ENCODE measurements at places on chromosomes 1 and 21.

DNA sequence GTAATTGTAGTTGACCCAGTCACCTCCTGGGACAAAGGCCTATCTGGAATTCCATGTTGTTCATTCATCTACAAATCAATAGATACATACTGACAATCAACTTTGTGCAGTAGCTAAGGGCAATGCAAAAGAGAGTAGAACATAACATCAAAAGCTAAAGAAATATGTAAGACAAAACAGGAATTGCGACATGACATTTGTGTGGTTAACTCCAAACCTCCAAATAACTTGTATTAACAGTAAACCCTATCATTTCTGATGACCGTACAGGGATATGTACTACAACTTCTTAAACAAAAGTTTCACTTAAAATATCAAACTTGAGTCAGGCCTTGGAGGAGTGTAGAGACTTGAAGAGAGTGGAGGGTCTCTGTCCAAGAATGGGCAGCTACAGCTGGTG, 317.6 kb downstream of the SPATA17 start:
- DNase-seq, result no peak

DNA sequence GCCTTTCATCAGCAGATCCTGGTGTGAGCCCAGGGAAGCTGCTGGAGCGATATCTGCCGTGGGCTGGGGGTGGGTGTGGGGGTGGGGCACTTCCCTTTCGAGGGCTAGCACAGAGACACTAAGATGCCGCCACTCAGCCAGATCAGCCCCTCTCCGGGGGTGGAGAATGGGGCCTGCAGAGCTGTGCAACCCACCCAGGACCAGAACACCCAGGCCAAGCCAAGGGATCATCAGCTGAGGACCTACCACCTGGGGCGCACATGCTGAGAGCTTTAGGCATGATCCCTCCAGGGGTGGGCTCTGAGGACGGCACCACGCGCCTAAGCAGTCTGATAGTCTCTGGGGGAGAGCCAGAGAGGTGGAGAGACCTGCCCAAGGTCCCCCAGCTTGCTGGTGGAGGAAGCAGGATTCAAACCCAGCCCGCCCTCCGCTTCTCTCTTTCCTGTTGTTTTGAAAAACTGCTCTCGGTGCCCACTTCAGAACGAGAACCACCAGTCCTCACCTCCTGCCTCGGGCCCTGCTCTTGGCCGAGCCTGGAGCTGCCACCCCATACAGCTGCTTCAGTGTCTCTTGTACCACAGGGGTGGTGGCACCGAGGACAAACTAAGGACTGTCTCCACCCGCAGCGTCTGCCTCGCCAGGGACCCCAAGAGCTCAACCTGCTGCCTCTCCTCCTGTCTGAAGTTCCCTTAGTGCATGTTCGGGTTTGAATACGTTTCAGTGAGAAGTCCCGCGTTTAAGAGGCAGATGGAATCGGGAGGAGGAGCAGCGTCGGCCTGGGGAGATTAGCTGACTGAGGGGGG, 39.7 kb upstream of the RUNX3 start:
- no peak for DNase-seq

DNA sequence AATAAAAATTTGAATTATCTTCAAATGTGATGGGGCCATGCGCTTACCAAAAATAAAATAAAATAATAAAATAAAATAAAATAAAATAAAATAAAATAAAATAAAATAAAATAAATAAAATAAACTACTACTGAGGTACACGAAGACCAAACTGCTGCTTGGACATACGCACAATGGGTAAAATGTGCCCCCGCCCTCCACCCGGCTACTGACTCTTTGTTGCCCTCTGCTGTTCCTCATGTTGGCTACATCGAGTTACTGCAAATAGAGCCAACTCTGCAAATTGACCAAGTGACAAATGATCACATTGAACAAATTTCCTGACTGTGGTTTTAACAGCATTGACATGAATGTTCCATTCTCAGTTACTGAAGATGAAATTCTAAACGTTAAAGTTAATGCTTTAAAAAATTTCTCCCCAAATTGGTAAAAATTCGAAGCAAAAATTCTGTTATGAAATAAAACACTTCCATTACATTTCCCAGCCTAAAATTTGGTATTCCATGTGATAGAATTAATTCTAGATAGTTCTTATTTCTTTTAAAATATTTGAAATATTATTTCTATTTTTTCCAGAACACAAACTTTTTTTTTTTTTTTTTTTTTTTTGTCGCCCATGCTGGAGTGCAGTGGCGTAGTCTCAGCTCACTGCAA, 18.8 kb upstream of the MAP1LC3C start:
- no peak for DNase-seq

DNA sequence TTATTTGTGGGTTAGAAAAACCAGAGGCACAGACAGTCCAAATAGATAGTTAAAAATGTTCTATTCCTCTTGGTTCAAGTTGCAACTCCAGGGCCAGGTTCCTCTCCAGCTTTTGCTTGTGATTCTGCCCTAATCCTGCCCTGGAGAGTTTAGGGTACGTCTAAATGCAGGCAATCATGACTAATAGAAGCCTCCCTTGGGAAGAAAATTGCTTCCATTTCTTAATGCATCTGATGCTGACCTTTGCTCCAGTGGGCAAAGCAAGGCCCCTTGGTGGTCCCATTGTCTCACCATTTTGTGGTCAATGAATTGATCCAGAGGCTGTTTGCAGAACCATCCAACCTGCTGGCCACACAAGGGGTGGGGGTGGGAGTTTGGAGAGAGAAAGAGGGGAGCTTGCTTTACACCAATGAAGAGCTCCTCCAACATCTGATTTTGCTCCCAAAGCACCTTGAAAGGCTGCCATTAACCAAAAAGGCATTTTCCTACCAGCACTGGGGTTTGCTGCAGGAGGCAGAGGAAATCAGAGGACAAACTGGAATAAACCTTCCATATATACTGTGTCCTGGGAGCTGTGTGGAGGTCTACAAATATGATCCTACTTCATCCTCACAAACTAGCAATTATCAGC, 31.3 kb downstream of the C8B start:
- DNase-seq, result no peak

GRCh38 chr1:167927046-167927754, 9.3 kb upstream of the DCAF6 start:
- DNase-seq, result no peak

DNA sequence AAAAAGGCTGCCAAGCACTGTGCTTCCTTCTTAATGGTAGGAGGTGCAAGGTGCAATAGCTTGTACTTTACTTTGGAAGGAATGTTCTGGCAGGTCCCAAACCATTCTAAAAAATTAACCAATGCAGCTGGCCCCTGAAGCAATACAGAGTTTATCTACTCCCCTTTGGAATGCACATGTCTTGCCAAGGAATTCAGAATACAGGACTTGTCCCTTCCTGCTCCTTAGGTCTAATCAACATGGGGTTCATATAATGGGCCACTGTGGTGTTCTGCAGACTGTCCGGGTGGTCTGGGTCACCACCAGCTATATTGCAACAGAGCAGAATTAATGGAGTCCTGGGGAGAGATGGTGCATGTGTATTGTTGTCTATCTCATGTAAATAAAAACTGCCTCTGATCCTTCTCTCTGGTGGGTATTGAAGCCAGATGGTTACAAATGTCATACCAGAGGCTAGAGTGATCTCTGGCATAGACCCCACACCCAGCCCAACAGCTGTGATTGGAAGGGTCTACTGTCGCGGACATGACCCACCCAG, 112.8 kb downstream of the RIPK4 start:
- DNase-seq, result no peak

GRCh38 chr1:154436433-154436832, 31.3 kb downstream of the IL6R start:
- DNase-seq, result no peak

GRCh38 chr1:199551967-199552565, 475.4 kb upstream of the NR5A2 start:
- no peak for DNase-seq

- peak; percentile 8 for DNase-seq
Measured at GRCh38 chr1:206685769-206686477, 1.2 kb downstream of the MAPKAPK2 start.

- DNase-seq, result no peak
Measured at GRCh38 chr1:161359291-161359690, 8.4 kb downstream of the CFAP126 start.

DNA sequence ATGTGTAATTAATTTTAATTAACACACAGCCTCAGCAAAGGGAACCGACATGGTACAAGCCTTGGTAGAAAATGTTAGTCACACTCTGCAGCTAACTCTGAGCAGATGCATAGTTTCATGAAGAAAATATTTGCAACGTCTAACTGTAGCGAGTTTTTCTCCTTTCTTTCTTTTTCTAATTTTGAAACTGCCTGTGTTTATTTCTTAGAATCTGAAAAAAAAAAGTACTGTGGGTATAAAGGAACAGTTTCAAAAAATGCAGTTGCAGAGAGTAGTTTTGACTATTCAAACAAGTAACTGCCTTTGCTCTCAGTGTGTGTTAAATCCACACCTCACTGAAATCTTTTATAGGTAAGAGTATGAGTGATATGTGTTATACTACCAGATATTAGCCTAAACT, 149.9 kb upstream of the C1orf105 start:
- DNase-seq, result no peak

GRCh38 chr1:22861764-22862440, 110.8 kb downstream of the LACTBL1 start:
- no peak for DNase-seq

DNA sequence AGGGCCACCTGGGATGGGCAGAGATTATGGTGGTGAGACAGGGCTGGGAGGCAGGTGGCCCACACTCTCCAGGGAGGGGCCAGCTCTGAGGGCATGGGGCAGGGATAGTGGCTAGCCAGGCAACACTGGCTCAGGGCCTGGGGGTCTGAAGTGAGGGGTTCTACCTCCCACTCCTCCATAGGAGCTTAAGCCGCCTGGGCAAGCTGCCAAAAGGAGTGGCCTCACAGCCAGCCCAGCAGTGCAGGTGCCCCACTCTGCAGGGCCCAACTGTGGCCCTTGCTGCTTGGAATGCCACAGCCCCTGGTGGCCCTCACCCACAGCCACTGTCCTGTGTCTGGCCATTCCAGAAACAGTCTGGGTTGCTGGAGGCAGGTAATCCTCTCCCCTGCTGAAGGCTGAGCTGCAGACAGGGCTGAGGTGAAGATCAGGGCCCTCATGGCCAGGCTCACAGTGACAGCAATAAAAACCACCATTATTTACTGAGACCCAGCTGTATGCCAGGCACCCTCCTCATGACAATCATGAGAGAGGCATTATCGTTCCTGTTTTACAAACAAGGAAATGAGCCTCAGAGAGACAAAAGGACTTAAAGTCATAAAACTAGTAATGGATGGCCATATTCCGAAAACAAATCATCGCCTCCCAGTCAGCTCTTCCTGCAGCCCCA, 31.0 kb downstream of the KIF21B start:
- DNase-seq, result no peak

- DNase-seq, result no peak
Measured at GRCh38 chr21:46078978-46079351, 18.9 kb upstream of the COL6A2 start.
